Natural killer cell (primary cell): ENCODE measurements at places on chromosomes 13 and 19.

- peak; percentile 56 for DNase-seq
Measured at GRCh38 chr19:48874303-48875135, 2.3 kb downstream of the PPP1R15A start.

GRCh38 chr19:15448778-15449619, 757 bp downstream of the WIZ start:
- DNase-seq = no peak

- DNase-seq = no peak
Measured at GRCh38 chr13:53191091-53191490, 162.5 kb downstream of the OLFM4 start.

DNA sequence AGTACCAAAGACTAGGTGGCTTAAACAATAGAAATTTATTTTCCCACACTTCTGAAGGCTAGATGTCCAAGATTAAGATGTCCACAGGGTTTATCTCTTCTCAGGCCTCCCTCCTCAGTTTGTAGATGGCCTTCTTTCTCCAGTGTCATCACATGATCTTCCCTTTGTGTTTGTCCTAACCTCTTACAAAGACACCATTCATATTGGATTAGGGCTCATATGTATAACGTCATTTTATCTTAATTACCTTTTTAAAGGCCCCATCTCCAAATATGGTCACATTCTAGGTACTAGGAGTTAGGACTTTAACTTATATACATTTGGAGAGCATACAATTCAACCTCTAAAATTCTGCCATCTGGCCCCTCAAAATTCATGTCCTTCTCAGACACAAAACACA, 34.3 kb downstream of the N4BP2L2 start:
- no peak for DNase-seq

GRCh38 chr13:94328381-94329041, 151.0 kb downstream of the DCT start:
- DNase-seq = no peak
